AG08395 (cell line): ENCODE measurements at places on chromosomes 6 and 20.
A peak's percentile ranks its signal among the peaks of the same experiment; 100 is the strongest.

DNA sequence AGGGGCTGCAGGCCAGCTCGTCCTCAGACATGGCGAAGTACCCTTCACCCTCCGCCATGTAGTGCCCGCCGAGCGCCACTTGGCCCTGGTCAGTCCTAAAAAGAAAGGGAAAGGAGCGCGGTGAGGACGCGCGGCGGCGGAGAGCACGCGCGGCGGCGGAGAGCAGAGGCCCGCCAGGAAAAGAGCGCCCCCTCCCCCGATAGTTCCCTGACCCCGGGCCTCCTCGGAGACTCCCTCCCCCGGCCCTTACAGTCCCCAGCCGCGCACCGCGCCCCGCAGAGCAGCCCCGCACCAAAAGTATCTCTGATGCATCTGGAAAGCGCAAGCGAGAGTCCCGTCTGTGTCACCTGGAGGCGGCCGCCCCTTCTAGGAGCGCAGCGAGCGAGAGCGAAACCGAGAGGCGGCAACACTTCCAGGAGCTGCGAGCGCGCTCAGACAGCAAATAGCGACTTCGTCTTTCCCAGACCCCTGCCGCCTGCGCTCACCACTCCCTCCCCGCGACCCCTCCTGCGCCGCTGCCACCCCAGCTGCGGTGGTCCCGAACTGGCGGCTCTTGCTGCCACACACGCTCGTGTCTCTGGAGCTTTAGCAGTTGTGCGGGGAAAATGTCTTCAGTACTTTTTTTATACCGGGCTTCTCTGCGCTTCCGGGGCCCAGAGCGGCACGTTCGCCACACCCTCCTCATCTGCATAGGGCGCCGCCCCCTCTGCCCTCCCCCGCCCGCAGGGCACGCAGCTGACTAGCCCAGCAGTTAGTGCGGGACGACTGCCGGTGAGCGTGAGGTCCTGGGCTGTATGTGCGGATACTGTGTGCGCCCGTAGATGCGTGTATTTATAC is at the start of gene TENT5A:
TENT5A (minus strand) TSS at position 598 of the 837 bp plus-strand sequence; CDS start at position 58, 540 bp downstream.
- peak; percentile 90 for DNase-seq

DNA sequence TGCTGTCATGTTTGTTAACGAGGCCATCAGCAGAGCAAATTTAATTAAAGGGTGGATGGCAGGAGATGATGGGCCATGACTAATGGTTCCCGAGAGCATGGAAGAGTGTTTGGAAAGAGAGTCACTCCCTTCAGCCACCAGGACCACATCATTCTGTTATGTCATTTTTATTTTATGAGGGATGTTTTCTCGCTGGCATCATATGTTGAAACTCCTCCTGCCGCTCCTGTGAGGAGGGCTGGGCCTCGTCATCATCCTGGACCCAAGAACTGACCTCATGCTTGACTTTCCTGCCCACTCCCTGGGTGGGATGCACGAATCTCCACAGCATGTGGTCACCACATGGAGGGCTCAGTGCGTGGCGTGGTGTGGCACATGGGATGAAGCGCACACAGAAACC is 86.4 kb upstream of the FRMD1 start:
- DNase-seq = peak; percentile 63

DNA sequence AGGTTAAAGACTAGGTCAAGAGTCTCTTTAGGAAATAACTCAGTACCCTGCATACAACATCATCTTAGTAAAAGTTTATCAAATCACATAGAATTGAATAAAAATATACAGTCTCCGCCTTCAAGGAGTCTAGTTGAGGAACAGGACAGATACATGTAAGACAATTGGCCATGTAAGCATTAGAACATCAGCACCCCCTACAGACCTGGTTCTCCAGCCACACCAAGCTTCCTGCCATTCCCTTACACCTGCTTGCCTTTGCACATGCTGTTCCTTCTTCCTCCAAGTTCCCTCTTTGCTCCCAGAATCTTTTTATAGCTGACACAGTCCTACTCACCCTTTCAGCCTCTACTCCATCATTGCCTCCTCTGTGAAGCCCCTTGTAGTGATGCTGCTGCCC is 187.8 kb upstream of the LRFN2 start:
- no peak for DNase-seq

DNA sequence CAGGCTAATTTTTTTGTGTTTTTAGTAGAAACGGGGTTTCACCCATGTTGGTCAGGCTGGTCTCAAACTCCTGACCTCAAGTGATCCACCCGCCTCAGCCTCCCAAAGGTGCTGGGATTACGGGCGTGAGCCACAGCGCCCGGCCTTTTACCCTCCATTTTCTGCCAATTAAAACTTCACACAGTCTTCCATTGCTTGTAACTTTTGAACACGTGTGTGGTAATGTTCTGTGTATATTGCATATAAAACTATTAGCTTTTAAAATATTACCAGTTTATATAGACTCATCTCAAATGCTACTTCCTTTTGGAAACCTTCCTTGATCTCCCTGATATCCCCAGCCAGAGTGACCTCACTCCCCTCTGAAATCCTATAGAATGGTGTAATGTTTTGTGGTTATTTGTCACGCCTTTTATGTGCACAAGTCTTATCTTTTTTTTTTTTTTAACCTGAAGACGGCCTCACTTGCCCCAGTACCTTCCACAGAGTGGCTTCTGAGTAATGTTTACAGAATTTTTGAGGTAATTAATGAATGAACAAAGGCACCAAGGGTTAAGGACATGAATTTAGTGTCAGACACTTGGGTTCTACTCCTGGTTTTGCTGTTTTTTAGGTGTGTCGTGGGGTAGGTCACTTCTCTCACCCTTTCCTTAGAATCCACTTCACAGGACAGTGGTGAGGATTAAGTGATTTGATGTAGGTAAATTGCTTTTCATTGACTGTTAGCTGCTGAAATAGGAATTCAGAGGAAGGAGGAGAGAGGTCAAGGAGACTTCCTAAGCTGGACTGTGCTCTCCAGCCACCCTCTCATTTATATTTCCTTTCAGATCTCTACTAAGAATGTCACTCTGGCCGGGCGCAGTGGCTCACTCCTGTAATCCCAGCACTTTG is 11.2 kb upstream of the MMP24 start:
- DNase-seq = peak; percentile 34

- DNase-seq = peak; percentile 71
Observed at GRCh38 chr6:105986998-105987397, 99.1 kb upstream of the PRDM1 start.

GRCh38 chr6:106643061-106643460 is 13.7 kb downstream of the QRSL1 start:
- no peak for DNase-seq

DNA sequence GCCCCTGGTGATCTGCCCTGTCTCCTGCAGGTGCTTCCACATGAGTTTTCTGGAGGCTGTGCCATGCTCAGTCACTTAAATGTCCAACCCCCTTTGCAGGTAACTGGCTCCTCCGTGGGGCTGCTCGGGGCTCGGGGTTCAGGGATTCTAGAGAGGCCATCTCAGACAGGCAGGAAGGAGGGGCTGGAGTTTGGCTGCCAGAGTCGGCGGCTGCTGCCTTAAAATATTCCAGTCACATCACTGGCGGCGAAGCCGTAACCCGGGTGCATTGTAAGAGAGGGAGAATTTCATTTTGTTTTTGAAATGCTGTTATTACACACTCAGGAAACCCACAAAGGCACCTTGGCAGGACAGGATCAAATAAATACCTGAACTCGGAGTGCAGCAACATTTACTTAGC is 212.9 kb upstream of the PMEPA1 start:
- no peak for DNase-seq

DNA sequence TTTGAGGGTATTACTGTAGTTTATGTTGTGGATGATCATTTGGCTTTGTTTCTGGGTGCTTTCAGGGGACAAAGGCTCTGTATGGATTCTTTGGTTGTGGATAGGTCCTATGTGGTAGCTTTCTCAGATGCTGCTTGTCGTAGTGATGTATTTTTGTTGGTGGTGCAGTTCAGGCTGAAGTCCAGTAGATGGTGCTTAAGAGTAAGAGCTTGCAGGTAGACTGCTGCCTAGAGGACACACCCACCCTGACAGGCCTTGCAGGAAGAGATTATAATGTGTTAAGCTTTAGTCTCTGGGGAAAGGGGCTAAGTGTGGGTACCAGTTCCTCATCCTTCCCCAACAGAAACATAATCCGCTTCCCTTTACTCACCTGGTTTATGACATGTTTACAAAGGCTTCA is 62.6 kb upstream of the ADGRB3 start:
- no peak for DNase-seq

DNA sequence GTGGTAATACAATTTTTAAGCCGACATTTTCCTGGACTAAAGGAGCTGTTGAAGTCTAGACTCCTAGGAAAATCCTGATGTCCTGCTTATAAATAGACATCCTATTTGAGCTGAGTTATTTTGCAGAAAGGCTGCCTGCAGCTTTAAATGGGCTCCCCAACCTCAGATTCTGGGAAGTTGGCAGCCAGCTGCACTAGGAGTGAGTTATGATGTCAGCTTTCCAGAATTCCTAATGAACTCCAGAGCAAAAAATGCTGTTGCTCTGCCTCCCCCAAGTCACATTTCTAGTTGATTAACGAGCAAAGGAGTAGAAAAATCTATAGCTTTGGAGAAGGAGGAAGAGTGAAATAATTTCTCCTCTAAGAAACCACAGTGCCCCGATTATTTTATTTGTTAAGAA is 346.3 kb upstream of the SULF2 start:
- DNase-seq = peak; percentile 17

DNA sequence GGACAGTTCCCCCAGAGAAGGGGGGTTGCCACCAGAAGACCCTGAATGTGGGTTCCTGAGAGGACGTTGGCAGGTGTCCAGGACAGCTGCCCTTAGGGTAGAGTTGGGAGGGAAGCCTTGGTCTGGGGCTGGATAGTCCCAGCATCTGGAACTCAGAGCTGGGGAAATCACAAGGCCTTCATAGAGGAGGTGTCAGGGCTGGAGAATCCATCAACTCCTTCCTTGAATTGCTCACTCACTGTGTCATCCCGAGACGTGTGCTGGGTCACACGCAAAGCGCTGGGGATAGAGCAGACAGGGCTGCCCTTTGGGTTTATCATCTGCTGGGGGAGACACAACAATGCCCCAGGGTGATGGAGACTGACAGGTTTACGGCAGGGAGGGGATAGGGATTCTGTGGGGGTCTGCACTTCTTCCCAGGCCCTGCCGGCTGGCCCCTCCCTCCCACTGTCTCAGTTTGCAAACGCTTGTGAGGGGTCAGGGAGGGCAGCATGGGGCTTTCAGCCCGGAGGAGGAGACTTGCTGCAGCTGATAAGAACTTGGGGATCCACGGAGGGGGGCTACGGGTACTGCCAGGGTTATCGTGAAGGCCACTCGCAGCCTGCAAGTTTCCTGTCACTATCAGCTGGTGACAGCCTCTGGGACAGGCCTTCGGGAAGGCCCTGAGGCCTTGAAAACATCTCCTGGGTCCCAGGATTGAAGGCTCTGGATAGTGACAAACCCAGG is 18.6 kb downstream of the RBM38 start:
- DNase-seq = no peak

DNA sequence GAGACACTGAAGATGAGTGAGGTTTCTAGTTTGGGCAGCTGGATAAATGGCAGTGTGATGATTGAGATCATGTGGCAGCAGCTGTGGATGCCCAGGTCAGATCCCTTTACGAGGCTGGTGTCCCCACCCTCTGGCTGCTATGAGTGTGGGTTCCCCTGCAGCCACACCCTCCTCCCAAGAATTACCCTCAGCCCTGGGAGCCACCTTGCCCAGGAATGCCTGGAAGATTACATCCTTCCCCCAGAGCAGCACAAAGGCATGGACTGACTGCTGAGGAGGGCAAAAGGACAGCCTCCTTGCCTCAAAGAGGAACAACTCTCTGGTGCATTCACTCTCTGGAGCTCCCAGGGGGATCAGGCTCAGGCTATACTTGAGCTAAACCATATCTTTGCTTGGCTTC is 15.0 kb upstream of the PKHD1 start:
- no peak for DNase-seq

GRCh38 chr6:109934293-109934692 is 43.8 kb upstream of the GPR6 start:
- DNase-seq = no peak

DNA sequence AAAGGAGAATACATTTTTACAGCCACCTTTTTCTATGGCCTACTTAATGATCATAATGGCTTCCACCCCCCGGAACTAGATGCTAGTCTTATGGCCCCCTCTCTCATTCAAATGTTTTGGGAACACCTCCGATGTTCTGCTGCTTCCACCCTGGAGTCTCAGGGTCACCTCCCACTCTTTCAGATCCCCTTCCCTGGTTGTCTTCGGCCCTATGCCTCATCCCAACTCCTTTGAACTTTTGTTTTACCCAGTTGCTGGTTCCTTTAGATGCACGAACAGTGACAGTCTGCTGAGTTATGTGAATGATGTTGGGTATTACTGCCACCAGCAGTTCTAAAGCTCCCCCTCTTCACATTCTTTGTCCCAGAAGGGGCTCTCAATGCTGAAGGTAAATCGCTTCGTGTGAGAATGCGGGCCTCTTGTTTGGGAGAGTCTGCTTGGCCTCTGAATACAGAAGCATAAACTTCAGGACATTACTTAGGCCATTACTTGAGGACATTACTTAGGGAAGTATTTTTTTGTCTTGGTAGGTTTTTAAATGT is 309.1 kb downstream of the SOX4 start:
- no peak for DNase-seq

DNA sequence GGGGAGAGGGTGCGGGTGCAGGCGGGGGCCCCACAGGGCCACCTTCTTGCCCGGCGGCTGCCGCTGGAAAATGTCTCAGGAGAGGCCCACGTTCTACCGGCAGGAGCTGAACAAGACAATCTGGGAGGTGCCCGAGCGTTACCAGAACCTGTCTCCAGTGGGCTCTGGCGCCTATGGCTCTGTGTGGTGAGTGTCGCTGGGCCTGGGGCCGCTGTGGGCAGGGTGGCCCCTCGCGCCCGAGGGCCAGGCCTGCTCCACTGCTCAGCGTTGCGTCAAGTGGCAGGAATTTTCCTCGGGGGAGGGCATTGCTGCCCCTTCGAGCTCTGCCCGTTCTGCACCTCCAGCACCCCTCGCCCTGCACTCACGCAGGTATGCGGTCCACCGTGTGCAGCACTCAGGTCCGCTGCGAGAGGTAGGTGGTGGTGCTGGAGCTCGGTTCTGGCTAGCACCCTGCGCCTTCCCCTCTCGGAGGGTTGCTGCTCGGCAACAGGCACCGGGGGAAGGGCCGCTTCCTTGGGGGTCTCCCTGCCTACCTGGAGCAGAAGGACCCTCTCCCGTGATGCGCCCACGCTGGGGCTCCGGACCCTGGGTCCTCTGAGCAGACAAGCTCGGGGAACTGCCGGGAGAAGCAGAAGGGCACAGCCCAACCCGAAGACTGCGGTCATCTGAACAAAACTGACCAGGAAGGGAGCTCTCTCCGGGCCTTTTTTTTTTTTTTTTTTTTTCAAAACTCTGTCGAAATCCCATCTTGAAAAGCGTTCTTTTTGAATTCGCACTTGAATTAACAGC is 674 bp downstream of the MAPK14 start:
- no peak for DNase-seq

GRCh38 chr6:113169484-113169883 is 687.7 kb upstream of the MARCKS start:
- DNase-seq = no peak
